ENCODE measurements at places on chromosomes 1 and 21.
A peak's percentile ranks its signal among the peaks of the same experiment; 100 is the strongest.

- no peak for DNase-seq
Measured at GRCh38 chr1:3795453-3796214, 664 bp downstream of the LRRC47 start.

GRCh38 chr21:33531007-33531406 lies 10.9 kb downstream of the GART start:
- DNase-seq = no peak

DNA sequence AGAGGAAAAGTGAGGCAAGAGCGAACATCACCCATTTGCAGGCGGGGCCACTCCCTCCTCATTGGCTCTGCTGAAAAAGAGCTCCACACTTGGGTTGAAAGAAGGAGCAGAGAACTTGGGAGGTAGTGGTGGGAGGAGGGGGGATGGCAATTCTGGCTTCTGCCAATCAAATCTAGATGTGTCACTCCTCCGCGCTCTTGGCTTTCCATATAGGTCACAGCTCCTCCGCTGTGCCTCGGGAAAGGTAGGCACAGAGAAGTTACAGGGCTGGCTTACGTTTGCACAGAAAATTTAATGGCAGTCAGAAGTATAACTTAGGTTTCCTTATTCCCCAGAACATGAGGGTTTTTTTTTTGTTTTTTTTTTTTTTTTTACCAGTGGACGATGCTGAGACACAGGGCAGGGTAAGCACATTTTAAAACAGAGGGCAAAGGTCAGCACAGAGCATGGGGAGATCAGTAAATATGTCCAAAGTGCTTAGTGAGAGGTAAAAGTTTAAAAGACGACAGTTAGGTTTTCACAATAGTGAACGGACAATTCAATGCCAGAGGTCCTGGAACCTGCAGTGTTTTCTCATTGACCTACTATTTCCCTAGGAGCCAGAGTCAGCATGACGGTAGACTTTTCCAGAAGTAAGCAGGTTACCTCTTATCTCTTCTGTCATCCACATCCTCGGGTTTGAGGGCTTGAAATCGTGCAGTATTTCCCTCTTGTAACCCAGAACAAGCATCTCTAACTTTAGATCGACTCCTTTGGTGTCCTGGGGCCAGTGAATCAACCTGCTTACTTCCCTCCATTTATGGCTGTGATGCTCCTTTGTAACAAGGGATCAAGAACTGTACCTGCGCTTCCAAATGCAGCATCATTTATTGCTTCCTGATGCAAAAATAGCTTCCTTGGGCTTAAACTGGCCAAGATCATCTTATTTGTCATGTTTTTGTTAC lies 258.9 kb upstream of the PROX1 start:
- DNase-seq = no peak

GRCh38 chr1:226640321-226641136 lies 92.0 kb downstream of the STUM start:
- DNase-seq = no peak

GRCh38 chr1:233972951-233973635 lies 68.6 kb downstream of the SLC35F3 start:
- DNase-seq = no peak

DNA sequence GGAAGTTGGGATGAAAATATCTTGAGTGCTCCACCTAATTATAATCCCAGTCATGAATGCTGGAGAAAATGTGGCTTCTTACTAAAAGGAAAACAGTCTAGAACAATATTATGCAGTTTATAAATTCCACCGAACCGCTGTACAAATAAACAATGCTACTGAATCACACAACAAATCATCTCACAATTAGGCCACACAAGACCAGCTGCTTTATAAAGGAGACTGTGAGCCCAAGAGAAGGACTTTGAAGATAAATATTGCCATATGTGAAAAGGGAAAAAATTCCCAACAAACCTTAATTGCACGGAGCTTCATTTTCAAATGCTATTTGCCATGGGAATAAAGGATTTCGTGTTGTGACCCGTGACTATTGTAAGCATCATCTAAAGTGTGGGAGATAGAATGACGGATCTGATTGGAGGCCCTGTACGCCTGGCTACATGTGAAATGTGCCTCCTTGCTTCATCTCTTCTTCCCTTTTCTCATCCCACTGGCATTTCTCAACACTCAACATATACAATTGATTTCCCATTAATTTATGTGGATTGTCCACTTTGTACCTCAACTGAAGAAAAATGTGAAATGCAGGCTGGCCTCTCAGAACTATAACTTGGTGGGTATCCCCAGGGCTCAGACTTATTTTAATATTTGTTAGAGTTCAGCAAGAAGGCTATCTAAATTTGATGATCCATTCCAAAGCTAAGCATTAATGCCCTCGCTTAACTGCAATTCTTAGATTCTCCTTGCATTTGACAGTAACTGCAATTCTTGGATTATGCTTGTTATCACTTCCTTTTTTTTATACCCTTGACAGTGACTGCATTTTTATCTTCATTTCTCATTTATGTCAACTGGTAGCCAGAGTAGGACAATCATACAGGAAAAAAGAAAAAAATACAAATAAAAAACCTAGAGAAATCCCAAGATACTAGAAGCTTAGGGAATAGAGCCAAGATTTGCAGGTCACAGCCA lies 122.3 kb downstream of the TGFB2 start:
- DNase-seq = no peak

GRCh38 chr1:10471411-10472219 lies 714 bp downstream of the DFFA start:
- DNase-seq = no peak

DNA sequence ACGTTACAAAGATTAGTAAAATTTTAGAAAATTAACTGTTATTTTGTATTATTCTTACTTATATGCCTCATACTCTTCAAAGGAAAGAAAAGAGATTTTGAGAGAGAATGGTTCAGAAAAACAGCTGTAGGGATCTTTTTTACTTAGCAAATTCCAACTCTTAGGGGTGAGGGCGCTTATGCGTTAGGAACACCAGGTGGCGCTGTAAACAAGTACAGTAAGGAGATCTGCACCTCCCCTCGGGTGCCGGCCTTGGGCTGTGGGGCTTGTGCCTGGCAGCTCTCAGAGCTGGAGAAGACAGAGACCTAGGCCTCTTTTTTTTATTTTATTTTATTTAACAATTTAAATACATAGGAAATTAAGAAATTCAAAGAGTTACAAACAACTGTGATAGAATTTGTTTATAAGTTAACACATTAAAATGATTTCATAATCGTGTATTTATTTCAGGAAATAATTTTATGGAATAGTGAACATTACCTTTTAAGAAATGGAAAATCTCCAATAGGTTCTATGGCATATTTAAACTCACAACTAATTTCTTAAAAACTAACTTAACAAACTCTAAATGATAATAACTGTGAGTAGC lies 32.6 kb downstream of the UTP25 start:
- DNase-seq = peak; percentile 75

GRCh38 chr1:183753464-183753891 lies 51.4 kb upstream of the RGL1 start:
- no peak for DNase-seq

GRCh38 chr1:33781652-33782051 lies 82.2 kb upstream of the HMGB4 start:
- DNase-seq = no peak

- no peak for DNase-seq
Measured at GRCh38 chr1:40980068-40980452, 564 bp downstream of the CTPS1 start.

GRCh38 chr1:156493154-156493631 lies 7.4 kb downstream of the MEF2D start:
- no peak for DNase-seq

DNA sequence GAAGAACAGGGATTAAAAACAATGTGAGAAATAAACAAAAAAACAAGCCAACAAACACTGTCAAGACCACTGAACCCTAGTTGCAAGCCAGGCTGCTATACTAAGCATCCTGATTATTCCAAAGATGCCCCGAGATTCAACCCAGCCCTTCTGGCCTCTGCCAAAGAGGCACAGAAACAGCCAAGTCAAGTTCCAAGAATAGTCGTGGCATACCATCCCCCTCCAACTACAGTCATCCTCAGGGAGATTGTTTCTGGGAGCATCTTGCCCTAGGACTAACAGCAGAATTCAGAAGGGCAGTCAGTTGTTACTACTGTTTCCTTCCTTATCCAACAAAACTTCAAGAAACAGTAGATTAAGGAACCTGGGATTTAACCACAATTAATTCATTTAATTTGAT lies 52.3 kb downstream of the ABL2 start:
- DNase-seq = no peak

- DNase-seq = no peak
Measured at GRCh38 chr21:36626791-36627190, 72.1 kb upstream of the SIM2 start.

GRCh38 chr1:56304975-56305374 lies 274.4 kb downstream of the PLPP3 start:
- DNase-seq = no peak

GRCh38 chr1:185495007-185495406 lies 178.0 kb upstream of the IVNS1ABP start:
- no peak for DNase-seq

GRCh38 chr1:1032424-1032823 lies 12.5 kb downstream of the AGRN start:
- no peak for DNase-seq

GRCh38 chr1:23341931-23342692 lies 2.0 kb downstream of the HNRNPR start:
- DNase-seq = no peak

GRCh38 chr21:26164311-26164710 lies 6.3 kb downstream of the APP start:
- no peak for DNase-seq

- no peak for DNase-seq
Measured at GRCh38 chr1:107831921-107832320, 133.1 kb downstream of the VAV3 start.

DNA sequence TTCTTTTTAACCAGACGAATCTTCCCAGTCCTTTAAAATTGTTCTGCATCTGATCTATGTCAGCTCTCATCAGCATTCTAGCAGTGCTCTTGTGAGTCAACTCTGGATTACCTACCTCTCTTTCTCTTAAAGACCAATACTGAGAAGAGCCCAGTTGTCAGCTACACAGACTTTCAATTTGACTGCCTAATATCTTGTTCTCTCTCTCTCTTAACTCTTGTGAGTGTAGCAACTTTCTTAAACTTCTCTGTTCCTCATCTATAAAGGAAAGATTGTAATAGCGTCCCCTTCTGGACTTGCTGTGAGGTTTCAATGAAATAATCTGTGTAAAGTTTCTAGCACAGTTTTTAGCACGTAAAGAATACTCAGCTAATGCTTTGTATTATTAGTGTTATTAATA lies 499.3 kb upstream of the ADAMTS5 start:
- no peak for DNase-seq

DNA sequence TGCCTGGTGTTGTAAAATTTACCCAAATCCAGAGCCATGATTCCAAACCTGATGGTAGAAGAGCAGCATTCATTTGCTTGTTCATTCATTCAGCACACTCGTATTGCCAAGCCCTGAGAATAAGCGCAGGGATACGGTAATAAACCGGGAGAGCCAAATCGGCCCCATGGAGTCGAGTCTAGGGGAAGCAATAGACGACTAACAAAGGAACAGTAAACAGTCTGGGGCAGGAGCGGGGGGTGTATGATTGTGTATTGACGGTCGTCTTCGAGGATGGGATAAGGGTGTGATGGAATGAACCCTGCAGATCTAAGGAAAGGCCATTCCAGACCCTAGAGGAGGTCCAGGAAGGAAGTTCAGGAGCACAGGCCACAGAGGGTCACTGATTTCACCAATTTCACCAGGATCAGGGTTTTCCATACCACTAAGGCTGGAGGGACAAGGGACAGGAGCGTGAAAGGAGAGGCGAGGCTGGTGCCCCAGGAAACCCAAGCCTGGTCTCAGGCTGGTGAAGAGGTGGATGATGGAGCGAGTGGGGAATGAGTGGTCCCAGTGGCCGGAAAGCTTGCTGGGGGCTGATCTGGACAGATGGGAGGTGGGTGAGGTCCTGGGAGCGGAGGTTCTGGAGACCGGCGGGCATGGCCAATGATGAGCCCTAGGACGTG lies 61.1 kb upstream of the PDE9A start:
- DNase-seq = no peak

GRCh38 chr1:206471415-206471801 lies 1.1 kb downstream of the IKBKE start:
- no peak for DNase-seq

- DNase-seq = no peak
Measured at GRCh38 chr1:220910021-220910420, 30.8 kb downstream of the HLX start.

DNA sequence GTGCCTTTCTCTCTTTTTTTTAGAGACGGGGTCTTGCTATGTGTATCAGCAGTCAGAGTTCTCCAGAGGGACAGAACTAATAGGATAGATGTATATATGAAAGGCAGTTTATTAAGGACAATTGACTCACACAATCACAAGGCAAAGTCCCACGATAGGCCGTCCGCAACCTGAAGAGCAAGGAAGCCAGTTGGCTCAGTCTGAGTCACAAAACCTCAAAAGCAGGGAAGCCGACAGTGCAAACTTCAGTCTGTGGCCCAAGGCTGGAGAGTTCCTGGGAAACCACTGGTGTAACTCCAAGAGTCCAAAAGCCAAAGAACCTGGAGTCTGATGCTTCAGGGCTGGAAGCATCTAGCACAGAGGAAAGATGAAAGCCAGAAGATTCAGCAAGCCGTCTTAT lies 16.3 kb upstream of the H3-3A start:
- DNase-seq = no peak

DNA sequence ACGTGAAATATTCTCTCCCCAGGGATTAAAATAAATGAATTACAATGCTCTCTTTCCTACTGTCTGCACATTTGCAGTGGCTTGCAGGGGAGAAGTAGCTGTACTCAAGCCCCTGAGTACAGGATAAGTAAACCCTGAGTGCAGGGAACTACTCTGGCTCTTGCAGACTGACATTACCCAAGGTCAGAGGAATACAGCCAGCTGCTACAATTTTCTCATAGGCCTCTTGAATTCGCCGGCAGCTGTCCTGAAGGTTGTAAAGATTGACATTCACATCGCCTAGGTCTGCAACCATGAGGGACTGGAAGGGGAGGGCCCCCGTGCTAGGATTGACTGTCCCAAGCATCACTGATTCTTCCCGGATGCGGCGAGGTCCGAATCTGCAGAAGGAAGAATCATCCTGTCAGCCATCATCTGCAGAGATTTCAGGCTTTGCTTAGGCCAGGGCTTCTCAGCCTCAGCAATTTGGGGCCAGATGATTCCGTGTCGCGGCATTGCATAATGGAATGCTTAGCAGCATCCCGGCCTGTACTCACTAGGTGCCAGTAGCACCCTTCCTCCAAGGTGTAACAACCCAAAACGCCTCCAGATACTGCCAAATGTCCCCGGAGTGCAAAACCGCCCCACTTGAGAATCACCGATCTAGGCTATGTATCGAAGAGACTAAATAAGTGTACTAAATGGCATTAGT lies 1.7 kb downstream of the AGMAT start:
- no peak for DNase-seq

DNA sequence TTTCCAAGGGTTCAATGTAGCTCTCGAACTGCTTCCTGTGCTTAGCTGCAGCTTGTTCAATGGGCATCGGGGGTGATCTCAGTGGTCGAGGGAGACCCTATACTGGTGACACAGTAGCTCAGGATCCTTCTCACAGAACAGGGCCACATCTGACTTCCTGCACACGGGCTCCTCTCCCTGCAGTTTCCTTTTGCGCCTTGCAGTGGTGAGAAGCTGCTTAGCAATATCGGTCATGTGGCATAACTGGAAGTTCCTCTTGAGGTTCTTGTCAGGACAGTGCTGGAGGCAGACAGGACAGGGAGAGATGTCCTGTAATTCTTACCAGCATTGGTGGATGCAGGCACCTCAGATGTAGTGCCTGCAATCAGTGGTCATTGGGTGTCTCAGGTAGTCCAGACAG lies 140.5 kb upstream of the MAP1LC3C start:
- DNase-seq = no peak

- no peak for DNase-seq
Measured at GRCh38 chr1:159200769-159201168, 3.9 kb upstream of the ACKR1 start.
